ENCODE measurements at places on chromosomes 7 and 10.
A peak's percentile ranks its signal among the peaks of the same experiment; 100 is the strongest.

DNA sequence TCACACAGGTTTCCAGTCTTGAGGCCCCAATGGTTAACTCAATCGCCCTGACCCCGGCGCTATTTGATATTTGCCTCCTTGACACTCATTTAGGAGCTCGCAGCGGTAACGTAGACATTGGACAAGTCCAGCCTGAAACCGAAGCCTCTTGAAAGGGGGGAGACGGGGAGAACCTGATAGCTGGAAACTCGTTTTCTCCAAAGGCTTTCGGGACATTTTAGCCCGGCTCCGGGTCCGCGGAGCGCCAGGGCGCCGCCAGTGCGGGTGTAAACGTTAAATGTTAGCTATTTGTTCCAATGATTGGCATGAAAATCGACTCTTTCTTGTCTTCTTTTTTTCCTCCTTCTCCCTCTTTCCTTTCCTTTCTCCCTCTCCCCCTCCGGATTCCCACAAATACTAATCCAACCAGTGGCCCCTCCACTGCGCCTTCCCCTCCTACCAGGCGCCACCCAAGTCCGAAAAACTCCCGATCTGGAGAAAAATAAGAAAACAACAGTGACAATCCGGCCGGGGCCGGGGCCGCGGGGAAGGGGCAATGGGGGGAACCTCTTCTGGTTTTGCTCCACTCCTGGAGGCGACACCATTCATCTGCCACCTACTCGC lies 17.2 kb upstream of the GATA3 start:
- DNase-seq: no peak

GRCh38 chr7:41977151-41977651 lies 259.8 kb downstream of the GLI3 start:
- DNase-seq: peak; percentile 52

DNA sequence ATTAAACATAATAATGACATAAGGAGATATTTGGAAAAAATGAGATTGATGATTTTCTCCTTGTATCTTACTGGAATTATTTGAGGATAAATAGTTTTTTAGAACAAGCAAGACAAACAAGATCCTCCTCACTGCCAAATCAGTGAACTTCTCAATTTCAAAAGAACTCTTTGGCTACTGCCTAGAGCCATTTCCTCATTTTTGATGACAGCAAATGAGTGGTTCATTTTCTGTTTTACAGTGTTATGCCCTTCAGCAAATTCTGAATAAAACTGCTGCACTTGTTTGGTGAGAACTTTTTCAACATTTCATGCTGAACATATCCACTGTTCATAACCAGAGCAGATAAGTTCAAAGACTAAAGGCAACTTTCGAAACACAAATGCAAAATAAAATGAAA lies 42.5 kb upstream of the AHR start:
- DNase-seq: no peak

DNA sequence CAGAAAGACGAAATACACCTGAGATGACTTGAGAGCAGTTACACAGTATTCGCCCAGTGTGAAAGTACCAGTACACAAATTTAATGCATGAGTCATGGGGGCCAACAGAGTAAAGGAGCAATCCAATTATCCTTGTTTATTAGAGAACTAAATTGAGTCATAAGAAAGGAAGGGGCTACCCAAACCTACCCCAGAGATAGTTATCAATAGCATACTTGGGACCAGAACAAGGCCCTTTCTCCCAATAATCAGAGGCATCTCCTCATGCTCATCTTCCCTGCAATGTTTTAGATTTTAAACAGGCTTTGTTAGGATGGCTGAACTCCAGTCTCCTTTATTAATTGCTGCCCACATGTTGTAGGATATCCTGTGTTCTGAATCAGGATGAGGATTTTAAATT lies 239.7 kb upstream of the LRGUK start:
- DNase-seq: no peak

GRCh38 chr7:75847707-75848106 lies 31.1 kb upstream of the RHBDD2 start:
- no peak for DNase-seq

DNA sequence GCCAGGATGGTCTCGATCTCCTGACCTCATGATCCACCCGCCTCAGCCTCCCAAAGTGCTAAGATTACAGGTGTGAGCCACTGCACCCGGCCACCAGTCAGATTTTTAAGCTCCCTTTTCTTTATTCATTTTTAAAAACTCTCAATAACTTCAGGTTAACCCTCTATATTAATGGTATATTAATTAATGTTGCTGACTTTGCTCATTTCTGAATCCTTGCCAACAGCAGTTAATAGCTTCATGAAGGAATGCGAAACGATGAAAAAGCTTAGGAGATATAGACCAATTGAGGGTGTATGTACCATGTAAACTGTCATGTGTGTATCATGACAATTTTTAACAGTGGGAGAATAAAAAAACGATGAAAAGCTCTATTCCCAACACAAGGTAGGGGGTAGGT lies 27.5 kb downstream of the PNPLA8 start:
- no peak for DNase-seq

GRCh38 chr10:71371750-71372166 lies 25.0 kb upstream of the CDH23 start:
- DNase-seq: no peak

- no peak for DNase-seq
Observed at GRCh38 chr7:144529269-144529926, 125.9 kb upstream of the NOBOX start.

DNA sequence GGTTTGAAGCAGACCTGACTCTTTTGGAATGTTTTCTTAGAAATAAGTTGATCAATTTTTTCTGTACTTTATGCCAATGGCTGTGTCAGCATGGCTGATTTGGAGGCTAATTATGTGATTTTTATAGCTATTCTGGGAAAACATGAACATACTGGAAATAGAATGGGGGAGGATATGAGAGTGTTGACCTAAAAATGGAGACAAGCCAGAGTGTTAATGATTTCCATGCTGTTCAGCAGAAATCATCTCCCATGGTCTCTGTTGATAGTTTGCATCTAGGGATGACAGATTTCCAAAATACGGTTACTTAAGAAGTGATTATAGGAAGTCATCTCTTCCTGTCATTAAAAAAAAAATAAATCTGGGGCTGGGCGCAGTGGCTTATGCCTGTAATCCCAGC lies 32.7 kb upstream of the DMTF1 start:
- no peak for DNase-seq

- no peak for DNase-seq
Observed at GRCh38 chr10:128709686-128710085, 583.5 kb upstream of the MKI67 start.

GRCh38 chr10:52677086-52677485 lies 95.5 kb downstream of the MBL2 start:
- no peak for DNase-seq

DNA sequence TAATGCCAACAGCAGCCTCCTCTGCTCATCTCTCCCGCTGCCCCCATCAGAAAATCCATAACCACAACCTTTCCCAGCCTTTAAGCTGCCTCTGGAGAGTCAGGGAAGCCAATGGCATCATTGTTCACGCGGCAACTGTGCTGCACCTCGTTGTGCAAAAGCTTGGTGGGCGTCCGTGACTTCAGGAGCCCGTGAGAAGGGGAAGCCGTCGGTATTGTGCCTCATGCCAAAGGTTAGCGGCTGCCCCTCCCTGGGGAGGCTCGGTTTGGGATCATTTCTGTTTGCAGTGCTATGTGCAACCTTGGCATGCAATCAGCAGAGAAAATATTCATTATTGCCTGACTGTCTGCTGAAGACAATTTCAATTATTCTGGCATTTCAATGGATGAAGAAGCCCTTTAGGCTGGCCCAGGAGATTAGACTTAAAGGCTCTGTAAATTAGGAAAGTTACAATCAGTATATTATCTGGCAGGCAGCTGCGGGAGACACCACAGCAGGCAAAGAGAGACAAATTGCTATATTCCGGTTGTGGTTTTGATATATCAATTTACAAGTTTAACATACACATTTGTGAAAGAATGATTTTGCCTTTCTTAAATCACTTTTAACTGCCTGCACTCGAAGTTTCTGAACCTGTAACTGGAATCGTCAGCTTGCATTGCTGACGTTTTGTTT lies 244.5 kb downstream of the GATA3 start:
- DNase-seq: no peak

GRCh38 chr10:89352802-89353201 lies 25.0 kb downstream of the IFIT3 start:
- DNase-seq: no peak

- peak; percentile 90 for DNase-seq
Observed at GRCh38 chr10:128064108-128064969, 61.9 kb downstream of the MKI67 start.

- no peak for DNase-seq
Observed at GRCh38 chr7:54215424-54215823, 326.8 kb upstream of the VSTM2A start.

- DNase-seq: no peak
Observed at GRCh38 chr7:26633557-26633956, 230.8 kb downstream of the SKAP2 start.

DNA sequence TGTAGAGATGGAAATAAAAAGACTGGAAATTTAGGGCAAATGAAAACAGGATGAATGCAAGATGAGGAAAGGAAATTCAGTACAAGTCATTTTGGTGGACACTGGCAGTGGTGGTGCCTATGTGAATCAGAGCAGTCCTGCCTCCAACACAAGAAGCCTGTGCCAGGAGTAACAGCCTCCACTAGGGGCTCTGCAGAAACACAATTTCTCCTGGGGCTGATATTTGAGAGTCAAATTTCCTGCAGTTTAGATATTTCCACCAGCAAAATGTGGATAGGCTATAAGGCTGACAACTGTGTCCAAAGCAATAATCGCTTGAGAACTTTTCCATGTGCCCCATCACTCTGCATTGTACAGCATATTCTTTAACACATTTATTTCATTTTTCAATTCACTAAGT lies 4.7 kb upstream of the PLXDC2 start:
- peak; percentile 31 for DNase-seq

- DNase-seq: no peak
Observed at GRCh38 chr10:80493522-80494051, 39.5 kb downstream of the TSPAN14 start.

DNA sequence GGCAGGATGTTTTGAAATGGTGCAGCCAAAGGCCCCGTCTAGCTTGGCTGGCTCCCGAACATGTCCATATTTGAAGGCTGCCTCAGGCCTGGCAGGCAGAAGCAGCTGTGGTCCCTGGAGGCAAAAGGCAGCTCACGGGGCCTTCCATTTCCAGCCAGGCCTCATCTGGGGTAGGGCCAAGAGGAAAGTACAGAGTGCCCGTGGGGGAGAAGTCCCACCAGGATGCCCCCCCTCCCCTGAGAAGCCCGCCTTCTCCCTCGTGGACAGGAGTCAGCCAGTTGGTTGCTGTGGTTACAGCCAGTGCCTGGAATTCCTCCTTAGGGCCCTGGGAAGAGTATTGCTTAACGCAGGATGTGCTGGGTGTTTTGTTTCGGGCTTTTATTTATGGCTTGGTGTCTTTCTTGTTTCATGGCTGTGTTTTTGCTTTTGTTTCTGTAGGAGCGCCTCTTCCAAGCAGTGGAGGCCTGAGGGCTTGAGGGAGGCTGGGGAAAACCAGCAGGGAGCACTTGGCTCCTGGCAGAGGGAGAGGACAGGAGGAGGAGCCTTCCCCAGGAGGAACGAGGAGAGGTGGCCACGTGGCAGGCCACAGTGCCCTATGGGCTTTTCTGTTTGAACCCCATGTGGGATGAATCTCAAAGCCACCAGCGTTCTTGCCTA lies 45.4 kb downstream of the CHST3 start:
- no peak for DNase-seq

DNA sequence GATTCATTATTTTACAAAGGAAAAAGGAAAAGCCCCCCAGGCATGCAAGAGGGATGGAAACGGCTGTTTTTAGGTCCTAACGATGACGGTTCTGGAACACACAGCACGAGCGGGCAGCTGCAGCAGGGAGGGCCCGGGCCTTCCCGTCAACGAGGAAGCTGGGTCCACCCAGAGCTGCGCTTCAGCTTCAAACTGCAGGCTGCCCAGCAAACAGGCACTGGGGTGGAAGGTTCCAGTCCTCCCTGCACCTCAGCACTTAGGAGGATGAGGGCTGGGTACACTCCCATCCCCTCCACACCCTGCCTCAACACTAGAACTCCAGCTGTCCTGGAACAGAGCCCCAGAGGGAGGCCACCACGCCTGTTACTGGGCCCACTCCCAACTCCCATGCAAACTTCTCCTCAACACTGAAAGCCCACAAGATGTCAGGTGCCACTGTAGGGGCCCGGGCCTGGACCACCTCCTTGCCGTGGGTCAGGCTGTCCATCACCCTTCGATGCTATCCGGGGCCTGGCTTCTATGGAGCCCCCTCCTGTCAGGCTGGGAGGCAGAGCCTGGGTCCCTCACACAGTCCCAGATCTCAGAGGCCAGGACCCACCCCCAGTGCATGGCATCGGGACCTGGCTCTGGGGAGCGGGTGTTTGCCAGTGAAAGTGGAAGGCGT lies 33.0 kb downstream of the PAPOLB start:
- no peak for DNase-seq

DNA sequence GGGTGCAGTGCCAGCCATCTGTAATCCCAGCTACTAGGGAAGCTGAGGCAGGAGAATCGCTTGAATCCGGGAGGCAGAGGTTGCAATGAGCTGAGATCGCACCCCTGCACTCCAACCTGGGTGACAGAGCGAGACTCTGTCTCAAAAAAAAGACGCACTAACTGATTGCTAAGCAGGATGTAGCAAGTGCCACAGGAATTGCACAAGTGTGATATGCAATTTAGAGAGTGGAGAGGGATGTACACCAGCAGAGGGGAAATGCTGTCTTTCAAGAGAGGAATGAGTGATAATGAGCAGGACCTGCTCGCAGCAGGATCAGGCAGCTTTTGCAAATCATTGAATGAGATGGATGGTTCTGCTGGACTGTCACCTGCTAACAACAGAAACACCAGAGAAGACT lies 13.3 kb upstream of the SLC16A12 start:
- no peak for DNase-seq

- no peak for DNase-seq
Observed at GRCh38 chr10:69772933-69773704, 28.6 kb upstream of the COL13A1 start.

- DNase-seq: peak; percentile 53
Observed at GRCh38 chr10:51063659-51064535, 10.4 kb upstream of the PRKG1 start.

GRCh38 chr10:2927958-2928840 lies 139.1 kb upstream of the PFKP start:
- DNase-seq: peak; percentile 77

DNA sequence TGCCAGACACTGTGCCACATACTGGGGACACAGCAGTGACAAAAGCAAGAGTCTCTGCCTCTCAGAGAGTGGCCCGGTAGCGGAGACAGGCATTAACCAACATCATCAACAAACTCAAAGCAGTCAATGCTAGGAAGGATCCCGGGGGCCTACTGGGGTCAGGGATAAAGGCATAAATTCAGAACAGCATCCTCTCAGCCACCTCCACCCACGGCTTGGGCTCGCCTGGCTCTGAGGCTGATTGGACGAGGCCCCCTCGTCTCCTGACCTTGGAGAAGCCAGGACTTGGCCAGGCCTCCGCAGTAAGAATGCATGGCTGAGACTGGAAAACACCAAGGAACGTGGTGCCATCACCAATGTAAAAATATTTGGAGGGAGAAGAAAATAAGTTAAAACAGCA lies 102.1 kb downstream of the ARHGAP22 start:
- no peak for DNase-seq

All from NAMALWA (cell line).